ENCODE measurements at places on chromosomes 2 and 18. TPM values are rescaled to one million over a fixed set of nuclear protein-coding genes. Genes with fewer than 3 reads are reported as not detected.

DNA sequence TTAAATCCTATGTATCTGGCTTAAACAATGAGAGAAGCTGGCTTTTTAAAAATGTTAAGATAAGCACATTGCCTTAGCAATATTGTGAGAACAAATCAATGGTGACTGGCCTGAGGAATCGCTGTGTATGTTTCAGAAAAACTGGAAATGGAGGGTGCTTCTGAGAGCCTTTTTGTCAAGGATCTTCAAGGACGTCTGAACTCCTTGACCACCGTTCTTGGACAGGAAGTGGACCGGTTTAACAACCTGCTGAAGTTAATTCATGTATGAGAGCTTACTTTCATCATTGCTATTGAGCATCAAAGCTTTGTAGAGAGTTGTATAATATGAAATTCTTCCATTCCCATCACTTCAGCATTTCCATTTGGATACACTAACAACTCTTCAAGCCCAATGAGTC is 72.6 kb downstream of the TRABD2A start:
- no peak overlapping the region for H3K27ac ChIP-seq
- no peak for DNase-seq
- H3K4me3 ChIP-seq = no peak overlapping the region
- H3K36me3 ChIP-seq = no peaks in the 10 kb centered on the region

GRCh38 chr2:230913406-230914143 is 11.5 kb downstream of the GPR55 start:
- H3K27me3 ChIP-seq = no peaks in the 10 kb centered on the region
- no peak overlapping the region for H3K4me3 ChIP-seq
- peaks cover 23% of the 10 kb centered on the region for H3K4me1 ChIP-seq
- DNase-seq = no peak
- peak overlapping the region; percentile 13 for H3K27ac ChIP-seq
- H3K36me3 ChIP-seq = peaks cover 18% of the 10 kb centered on the region

ERICH2 gene
- total RNA-seq = not detected

GRCh38 chr2:1418566-1418965 is 5.3 kb downstream of the TPO start:
- H3K27ac ChIP-seq = no peak overlapping the region
- H3K27me3 ChIP-seq = no peaks in the 10 kb centered on the region
- no peaks in the 10 kb centered on the region for H3K4me1 ChIP-seq
- no peak for DNase-seq
- H3K36me3 ChIP-seq = no peaks in the 10 kb centered on the region
- no peak overlapping the region for H3K4me3 ChIP-seq

DNA sequence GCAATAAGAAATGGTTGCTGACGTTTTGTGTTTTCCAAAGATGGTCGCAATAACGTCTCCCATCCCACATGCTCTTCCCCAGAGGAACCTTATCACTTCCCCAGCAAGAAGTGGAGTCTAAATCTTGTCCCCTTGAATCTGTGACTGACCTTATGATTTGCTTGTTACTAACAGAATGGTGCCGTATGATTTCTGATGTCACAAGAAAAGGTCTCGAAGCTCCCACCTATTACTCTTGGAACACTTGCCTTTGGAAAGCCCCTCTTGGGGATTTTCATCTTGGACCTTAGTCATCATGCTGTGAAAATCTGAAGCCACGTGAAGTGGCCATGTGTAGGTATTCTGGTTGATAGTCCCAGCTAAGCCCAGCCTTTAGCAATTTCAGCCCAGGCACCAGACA is 86.2 kb upstream of the GLS start:
- no peak for DNase-seq
- no peaks in the 10 kb centered on the region for H3K27me3 ChIP-seq
- H3K4me3 ChIP-seq = no peak overlapping the region
- H3K27ac ChIP-seq = no peak overlapping the region
- no peaks in the 10 kb centered on the region for H3K36me3 ChIP-seq
- no peaks in the 10 kb centered on the region for H3K4me1 ChIP-seq

DNA sequence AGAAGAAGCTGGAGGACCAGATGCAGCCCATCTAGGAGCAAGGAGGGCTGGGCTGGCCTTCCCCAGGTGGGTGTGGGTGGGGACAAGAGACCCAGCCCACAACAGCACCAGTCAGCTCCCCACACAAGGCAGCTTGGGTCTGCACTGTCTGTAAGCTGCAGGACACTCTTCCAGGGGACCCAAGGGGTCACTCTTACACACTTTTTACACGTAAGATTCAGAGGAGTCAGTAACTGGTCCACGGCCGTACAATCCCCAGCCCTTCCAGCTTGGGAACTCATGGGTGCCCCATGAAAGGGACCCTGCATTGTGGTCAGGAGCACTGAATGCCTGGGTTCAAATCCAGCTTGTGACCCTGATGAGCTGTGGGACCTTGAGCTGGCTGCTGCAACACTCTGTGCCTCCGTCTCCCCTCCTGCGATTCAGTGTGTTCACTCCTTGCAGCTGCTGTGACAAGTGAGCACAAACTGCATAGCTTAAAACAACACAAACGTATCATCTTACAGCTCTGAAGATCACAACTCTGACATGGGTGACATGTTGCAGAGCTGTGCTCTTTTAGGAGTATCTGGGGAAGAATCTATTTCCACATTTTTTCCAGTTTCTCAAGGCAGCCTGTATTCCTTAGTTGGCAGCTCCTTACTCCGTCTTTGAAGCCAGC is 11.1 kb upstream of the SLC66A3 start:
- H3K4me3 ChIP-seq = no peak overlapping the region
- H3K36me3 ChIP-seq = no peaks in the 10 kb centered on the region
- peaks cover 3% of the 10 kb centered on the region for H3K27me3 ChIP-seq
- DNase-seq = no peak

- DNase-seq = no peak
- no peaks in the 10 kb centered on the region for H3K27me3 ChIP-seq
- no peak overlapping the region for H3K27ac ChIP-seq
Measured at GRCh38 chr2:10466801-10467200, 18.7 kb upstream of the ODC1 start.

DNA sequence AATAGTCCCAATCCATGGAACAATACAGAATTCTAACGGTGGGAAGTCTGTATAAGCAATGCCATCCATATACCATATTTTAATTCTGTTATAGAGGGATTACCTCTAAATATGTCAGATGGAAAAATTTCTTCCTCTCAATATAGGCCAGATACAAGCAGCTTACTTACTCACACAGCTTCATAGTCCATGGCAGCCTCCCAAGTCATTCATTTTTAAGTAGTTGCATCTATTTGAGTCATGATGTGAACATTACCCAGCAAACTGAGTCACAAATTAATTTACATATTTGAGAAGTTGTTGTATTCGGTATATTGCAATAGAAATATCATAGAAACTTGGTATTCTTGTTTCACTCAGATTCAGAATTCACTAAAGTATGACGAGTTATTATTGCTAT is 20.3 kb downstream of the TBR1 start:
- no peak overlapping the region for H3K27ac ChIP-seq
- no peak for DNase-seq
- H3K4me3 ChIP-seq = no peak overlapping the region
- no peaks in the 10 kb centered on the region for H3K4me1 ChIP-seq
- H3K27me3 ChIP-seq = no peaks in the 10 kb centered on the region
- no peaks in the 10 kb centered on the region for H3K36me3 ChIP-seq

- no peaks in the 10 kb centered on the region for H3K36me3 ChIP-seq
- DNase-seq = no peak
- no peak overlapping the region for H3K4me3 ChIP-seq
- H3K27ac ChIP-seq = no peak overlapping the region
Measured at GRCh38 chr2:224449212-224450147, 47.6 kb upstream of the FAM124B start.

DNA sequence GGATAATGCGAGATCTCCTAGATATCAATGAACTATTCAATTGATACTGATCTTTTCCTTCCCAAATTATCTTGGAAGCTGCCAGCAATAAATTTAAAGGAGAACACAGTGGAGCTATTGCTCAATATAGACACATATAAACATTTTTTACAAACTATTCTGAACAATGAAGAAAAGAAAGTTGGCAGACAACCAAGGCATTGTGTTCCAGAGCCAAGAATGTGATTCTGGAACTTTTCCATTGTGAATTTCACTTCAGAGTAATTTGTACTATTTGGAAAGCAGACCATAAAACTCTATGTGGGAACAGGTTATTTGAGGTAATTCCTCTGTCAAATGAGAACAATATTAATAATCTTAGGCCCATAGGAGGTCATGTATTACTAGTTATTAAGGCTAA is 588.2 kb downstream of the IRS1 start:
- no peaks in the 10 kb centered on the region for H3K4me1 ChIP-seq
- no peak overlapping the region for H3K4me3 ChIP-seq
- no peak for DNase-seq
- H3K27ac ChIP-seq = no peak overlapping the region
- H3K27me3 ChIP-seq = no peaks in the 10 kb centered on the region

- H3K27me3 ChIP-seq = no peaks in the 10 kb centered on the region
- H3K27ac ChIP-seq = peak overlapping the region; percentile 50
- H3K36me3 ChIP-seq = no peaks in the 10 kb centered on the region
- H3K4me1 ChIP-seq = peaks cover 18% of the 10 kb centered on the region
Measured at GRCh38 chr2:223936862-223937326, 8.2 kb downstream of the WDFY1 start.

DNA sequence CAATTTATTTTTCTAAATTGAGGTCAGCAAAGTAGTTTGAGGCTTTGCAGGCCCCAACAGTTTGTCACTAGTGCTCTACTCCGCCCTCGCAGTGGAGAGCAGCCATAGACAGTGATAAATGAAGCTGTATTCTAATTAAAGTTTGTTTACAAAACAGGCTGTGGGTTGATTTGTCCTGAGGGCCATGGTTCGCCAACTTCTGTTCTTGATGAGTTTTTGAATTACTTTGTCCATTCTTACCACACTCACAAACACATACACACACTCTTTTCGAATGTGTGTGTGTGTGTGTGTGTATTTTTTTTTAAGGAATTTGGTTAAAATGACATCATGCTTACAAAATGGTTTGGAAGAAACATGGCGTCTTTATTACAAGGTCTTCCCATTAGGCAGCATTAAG is 68.6 kb downstream of the MTCL1 start:
- no peaks in the 10 kb centered on the region for H3K36me3 ChIP-seq
- no peak overlapping the region for H3K4me3 ChIP-seq
- H3K27me3 ChIP-seq = peaks cover 3% of the 10 kb centered on the region

DNPEP gene
- total RNA-seq = 68.8 TPM

DNA sequence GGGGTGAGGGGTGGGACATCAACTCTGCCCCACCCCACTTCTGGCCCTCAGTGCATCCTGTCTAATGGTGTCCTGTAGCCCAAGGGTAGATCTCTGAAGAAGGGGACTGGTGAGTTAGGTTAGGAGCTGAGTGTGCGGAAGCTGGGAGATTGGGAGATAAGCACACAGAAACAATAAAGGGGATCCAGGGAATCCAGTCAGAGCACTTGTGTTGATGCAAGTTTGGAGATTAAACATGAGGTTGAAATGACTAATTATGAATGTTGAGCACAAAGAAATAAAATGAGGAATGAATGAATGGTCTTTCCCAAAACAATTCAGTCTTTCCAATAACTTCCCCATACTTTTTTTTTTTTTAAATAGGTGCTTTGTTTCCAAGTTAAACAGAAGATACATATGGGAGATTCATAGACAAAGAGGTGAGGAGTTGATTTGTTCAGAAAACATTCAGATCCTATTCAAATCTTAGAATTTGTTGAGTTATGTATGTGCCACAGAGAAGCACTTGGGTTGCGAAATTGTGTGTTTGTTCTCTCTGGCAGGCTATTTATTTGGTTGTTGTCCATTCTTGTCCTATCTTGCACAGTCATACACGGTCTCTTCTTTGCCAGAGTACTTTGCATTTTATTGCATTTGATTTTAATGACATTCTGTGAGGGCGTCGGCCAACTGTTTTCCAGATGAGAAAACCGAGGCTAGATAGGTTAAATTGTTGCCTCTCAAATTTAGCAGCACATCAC is 31.6 kb upstream of the NABP1 start:
- H3K27ac ChIP-seq = no peak overlapping the region
- 0 out of 2 replicates have a peak, but pooled peaks cover 6% of the 10 kb centered on the region for H3K4me1 ChIP-seq

CFAP53 gene
- 0.26 TPM for total RNA-seq

- H3K27me3 ChIP-seq = no peaks in the 10 kb centered on the region
- no peak overlapping the region for H3K4me3 ChIP-seq
- H3K36me3 ChIP-seq = no peaks in the 10 kb centered on the region
- no peaks in the 10 kb centered on the region for H3K4me1 ChIP-seq
Measured at GRCh38 chr18:22723773-22724172, 209.4 kb upstream of the RBBP8 start.

BOLL gene
- not detected for total RNA-seq

DNA sequence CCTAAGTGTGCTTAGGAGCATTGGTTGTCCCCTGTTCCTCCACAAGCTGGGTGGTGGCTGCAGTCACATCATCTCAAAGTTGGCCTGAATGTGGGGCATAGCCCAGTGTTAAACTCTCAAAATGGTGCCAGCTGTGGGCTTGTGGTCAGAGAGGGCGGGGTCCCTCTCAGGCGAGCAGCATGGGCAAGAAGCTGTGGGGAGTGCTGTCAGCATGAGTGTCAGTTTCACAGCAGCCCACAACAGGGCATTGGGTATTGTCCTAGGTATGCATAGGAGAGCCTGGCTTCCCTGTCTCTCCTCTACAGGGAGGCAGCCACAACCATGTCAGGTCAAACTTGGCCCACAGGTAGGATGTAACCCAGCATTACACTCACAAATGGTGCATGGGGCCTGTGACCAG is 285.6 kb upstream of the THSD7B start:
- no peak overlapping the region for H3K4me3 ChIP-seq
- H3K4me1 ChIP-seq = no peaks in the 10 kb centered on the region
- no peaks in the 10 kb centered on the region for H3K36me3 ChIP-seq

- H3K27me3 ChIP-seq = no peaks in the 10 kb centered on the region
- H3K4me1 ChIP-seq = no peaks in the 10 kb centered on the region
- H3K4me3 ChIP-seq = no peak overlapping the region
- H3K27ac ChIP-seq = no peak overlapping the region
Measured at GRCh38 chr18:26307161-26307773, 81.0 kb downstream of the TAF4B start.

DNA sequence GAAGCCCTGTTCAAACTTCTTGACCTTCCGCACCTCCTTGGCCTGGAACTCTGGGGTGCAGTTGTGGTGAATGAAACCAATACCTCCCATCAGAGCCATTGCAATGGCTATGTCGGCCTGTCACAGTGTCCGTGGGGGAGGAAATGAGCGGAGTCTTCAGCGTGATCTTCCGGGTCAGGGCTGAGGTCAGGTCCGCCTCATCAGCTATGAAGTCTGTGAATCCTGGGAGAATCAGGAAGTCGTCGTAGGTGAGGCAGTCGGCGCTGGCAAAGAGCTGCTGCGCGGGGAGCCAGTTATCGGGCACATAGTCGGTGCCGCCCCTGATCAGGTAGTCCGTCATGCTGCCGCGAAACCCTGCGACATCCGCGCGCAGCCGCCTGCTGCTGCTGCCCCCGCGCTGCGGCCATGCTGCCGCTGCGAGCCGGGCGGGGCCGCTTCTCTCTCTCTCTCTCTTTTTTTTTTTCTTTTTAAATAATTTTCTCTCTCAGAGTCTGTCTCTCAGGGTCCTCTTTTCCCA is 154.1 kb upstream of the ZSWIM2 start:
- H3K4me3 ChIP-seq = no peak overlapping the region
- no peaks in the 10 kb centered on the region for H3K27me3 ChIP-seq
- H3K4me1 ChIP-seq = no peaks in the 10 kb centered on the region
- DNase-seq = no peak
- H3K27ac ChIP-seq = no peak overlapping the region
- no peaks in the 10 kb centered on the region for H3K36me3 ChIP-seq

EIF5B gene
- 53.8 TPM for total RNA-seq

Measured in GM12878 (cell line).